ENCODE measurements at places on chromosomes 13 and 19.

GRCh38 chr13:101660711-101661110 lies 208.2 kb downstream of the ITGBL1 start:
- no peak for DNase-seq

DNA sequence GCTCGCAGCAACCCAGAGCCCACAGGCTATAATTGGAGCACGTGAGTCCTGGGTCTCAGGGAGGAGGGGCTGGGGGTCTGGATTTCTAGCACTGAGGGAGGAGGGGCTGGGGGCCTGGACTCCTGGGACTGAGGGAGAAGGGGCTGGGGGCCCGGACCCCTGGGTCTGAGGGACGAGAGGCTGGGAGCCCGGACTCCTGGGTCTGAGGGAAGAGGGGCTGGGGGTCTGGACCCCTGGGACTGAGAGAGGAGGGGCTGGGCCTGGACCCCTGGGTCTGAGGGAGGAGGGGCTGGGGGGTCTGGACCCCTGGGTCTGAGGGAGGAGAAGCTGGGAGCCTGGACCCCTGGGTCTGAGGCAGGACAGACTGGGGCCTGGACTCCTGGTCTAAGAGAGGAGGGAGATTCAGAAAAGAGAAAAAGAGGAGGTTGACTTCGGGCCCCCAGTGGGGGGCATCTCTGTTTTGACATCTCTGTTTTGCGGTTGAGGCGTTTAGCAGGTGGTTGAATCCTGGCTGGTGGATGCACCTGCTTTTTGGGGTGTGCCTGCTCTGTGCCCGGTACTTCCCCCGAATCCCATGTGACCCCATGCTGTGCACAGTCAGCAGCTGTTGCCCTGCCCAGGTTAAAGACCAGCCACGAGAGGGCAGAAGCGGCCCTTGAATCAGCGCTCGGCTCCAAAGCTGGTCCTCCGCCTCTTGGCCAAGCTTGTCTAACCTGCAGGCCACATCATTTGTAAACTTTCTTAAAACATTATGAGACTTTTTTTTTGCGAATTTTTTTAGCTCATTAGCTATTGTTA lies 10.5 kb downstream of the PVR start:
- DNase-seq, result peak; percentile 42

DNA sequence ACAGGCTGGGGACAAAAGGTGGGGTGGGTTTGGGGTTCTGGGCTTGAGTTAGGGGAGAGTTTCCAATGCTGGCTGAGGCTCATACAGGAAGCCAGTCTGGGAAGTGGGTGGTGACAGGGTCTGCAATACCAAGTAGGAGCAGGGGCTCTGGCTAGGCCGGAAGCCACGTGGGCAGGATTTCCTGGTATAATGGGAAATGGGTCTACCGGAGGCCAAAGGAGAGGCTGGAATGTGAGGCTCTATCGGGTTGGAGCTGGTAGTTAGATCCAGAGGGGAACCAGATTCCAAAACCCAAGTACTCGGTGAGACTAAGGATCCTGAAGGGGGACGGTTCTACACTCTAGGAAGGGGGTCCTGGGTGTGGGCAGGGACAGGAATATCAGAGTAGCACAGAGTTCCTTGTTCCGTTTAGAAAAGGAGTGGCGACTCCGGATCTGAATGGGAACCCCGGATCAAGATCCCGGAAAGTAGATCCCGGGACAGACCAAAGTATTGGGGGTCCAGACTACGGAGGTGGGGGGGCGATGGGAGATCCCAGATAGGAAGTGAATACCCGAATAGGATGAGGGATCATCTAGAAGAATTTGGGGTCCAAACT lies 802 bp downstream of the CDC37 start:
- no peak for DNase-seq

- DNase-seq, result no peak
Observed at GRCh38 chr19:13207237-13207845, 57.1 kb downstream of the IER2 start.

DNA sequence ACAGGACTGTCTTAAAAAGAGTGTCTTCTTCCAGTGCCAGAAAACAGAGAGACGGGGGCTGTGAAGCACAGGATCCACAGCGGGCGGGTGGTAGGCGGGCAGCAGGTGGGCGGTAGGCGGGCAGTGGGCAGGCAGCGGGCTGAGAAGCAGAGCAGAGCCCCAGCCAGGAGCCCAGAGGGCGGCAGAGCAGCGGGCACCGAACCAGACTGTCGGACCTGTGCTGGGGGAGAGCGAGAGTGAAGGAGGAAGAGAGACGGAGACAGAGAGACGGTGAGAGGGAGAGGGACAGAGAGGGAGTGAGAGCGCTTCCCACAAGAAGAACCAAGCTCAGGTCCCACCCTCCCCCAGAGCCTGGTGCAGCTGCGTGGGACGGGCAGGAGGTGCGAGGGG lies 30.3 kb downstream of the RASA3 start:
- no peak for DNase-seq

DNA sequence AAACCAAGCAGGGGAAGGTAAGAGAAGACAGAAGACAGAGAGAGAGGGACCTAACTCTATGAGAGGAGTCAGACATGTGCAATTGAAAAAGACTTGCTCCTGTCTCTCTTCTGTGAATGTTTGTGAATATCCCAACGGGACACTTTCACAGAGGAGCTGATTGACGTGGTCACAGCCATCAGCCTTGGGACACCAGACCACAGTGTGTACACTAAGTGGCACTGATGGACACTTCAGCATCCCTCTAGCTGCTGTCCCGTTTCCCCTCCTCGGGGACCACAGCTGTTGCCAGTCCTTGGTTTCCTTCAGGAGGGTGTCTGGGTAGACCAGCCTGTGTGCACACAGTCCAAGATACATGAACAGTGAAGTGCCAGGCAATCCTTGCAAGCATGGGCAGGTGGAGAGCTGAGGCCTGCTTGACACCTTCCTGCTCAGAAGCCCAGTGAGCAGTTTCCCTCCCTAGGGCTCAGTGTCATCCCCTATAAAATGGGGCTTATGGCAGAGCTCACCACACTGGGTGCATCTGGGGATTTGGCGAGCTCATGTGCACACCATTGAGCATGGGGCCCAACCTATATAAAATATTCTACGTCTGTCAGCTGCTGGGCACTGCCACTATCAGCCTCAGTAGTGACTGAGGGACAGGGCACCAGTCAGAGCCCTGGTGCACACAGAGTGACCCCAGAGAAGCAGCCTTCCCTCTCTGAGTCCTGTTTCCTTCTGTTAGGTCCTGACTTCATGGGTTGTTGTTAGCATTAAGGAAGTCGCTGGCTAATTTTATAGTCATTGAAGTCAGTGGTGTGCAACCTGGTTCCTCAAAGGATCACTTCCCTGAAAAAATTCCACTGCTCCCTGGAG lies 4.3 kb upstream of the USF2 start:
- DNase-seq, result no peak

- DNase-seq, result no peak
Observed at GRCh38 chr13:98585398-98585754, 8.5 kb upstream of the STK24 start.

- DNase-seq, result peak; percentile 33
Observed at GRCh38 chr19:33143897-33144405, 12.0 kb downstream of the WDR88 start.

- DNase-seq, result no peak
Observed at GRCh38 chr13:24684600-24684998, 4.4 kb downstream of the ATP12A start.

DNA sequence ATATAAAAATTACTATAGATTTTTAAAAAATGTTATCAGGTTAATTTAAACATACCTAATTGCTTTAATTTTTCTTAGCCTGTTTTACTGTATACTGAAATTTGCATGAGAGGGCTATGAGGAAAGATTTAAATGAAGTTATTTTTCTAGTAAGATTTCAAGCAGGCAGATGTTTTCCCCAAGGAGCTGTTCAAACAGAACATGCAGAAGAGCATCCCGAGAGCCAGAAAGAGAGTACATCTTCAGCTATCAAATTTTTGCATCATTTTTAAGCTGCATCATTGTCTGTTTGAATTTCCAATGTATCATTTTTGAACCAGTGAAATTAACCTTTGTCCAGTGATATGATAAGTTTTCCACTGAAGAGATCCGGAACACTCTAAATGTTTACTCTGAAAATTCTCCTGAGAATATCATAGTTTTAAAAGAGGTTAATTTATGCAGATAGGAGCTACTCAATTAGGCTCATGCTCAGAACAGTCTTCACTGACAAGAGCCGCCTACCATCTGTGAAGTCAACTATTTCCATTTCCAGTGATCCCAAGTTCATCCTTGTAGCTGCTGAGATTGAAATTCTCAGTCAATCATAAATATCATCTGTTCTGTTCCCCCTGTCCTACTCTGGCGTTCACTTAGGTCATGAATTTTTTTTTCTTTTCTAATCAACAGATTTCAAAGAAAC lies 467.7 kb upstream of the NBEA start:
- no peak for DNase-seq

- DNase-seq, result no peak
Observed at GRCh38 chr13:44764302-44764692, 188.2 kb upstream of the TSC22D1 start.

GRCh38 chr13:20197361-20197834 lies 4.7 kb upstream of the GJB2 start:
- DNase-seq, result no peak

GRCh38 chr19:45403781-45404556 lies 900 bp downstream of the PPP1R13L start:
- DNase-seq, result peak; percentile 51

DNA sequence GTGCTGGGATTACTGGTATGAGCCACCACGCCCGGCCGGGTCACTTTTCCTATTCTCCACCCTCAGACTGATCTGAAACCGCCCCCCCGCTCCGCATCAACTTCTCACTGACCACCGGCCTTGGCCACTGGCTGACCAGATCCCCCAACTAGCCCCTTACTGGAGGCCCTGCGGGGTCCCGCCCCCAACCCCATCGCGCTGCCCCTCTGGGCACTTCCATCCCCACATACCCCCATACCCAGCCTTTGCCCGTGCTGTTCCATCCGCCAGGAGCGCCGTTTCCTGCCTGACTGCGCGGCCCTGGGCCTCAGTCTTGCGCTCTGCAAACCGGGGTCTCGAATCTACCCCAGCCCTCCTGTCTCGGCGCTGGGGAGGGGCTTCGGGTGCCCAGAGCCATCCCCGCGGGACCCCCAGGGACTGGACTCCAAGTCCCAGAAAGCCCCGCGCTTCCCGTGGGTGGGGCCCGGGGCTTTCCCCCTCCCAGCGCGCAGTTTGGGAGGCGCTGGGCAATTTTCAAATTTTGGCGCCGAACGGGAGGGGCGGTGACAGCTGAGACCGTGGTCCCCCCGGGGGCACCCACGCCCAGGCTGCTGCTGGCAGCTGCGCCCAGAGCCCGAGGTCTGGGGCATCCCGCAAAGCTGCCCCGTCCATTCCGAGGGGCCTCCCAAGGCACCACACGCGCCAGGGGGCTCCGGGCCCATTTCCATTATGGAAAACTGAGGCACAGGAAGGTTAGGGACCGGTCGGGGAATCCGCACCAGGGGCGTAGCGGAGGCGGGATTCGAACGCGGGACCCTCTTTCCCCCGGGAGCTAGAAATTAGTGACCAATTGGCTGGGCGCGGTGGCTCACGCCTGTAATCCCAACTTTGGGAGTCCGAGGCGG lies 5.2 kb upstream of the LMNB2 start:
- DNase-seq, result no peak

- no peak for DNase-seq
Observed at GRCh38 chr13:27481766-27482165, 31.4 kb upstream of the MTIF3 start.

- no peak for DNase-seq
Observed at GRCh38 chr13:80755910-80756309, 415.0 kb upstream of the SPRY2 start.

DNA sequence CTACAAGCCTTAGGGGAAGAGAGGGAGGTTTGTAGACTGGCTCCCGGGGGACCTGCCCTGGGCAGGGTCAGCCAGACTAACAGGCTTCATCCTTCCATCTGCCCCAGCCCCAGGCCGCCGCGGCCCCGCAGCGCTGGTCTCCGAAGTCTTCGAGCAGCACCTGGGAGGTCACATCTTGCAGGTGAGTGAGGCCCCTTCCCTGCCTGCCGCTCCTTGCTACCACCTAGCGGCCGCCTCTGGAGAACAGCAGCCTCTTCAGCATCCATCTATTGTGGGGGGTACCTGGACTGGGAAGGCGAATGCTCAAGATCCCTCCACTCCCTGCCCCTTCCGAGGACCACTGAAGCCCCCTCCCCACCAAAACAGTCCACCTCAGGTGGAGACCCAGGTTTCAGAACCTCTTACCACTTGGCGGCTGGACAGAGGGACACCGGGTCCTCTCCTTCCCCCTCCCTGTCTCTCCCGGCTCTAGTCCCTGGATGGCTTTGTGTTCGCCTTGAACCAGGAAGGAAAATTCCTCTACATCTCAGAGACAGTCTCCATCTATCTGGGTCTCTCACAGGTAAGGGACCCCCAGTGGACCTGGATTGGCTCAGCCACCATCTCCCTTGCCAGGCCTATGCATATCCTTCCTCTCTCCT lies 12.7 kb downstream of the NPAS1 start:
- no peak for DNase-seq

DNA sequence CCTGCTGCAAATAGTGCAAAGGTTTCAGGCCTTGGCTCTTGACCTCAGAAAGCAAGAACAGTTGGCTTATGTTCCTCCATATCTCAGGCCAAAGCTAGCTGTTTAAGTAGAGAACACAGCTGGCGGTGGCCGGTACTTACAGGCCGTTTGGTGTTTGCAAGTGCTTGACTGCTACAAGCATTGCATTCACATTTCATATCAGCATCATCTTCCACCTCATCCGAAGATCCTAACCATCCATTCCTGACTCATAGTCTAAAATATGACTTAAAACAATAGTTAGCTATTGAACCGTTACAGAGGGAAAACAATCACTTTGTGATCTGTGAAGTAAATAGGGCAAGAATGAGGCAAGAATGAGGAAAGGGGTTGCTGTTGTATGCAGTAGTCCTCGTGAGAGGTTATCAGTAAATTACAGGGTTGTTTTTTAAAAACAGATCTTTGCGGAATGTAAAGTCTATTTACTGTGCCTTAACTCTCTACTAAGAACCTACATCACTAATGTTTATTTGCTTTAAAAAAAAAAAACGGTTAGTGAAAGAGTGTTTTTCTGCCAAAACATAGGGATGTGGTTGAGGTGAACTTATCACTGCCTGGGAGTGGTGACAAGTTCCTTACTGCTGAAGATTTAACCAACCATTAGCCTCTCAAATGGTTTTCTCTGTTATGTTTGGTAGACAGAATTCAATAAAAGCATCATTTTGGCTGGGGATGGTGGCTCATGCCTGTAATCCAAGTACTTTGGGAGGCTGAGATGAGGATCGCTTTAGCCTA lies 21.6 kb upstream of the WDR88 start:
- no peak for DNase-seq

GRCh38 chr13:44158881-44159632 lies 214.6 kb upstream of the SERP2 start:
- no peak for DNase-seq

GRCh38 chr19:32309711-32310390 lies 35.6 kb upstream of the ZNF507 start:
- no peak for DNase-seq

All from omental fat pad (tissue), 4 donors.